ENCODE measurements at places on chromosomes 3 and 15. TPM values are rescaled to one million over a fixed set of nuclear protein-coding genes. Genes with fewer than 3 reads are reported as not detected.
A peak's percentile ranks its signal among the peaks of the same experiment; 100 is the strongest.

- DNase-seq = no peak
Measured at GRCh38 chr15:22863356-22863755, 24.9 kb downstream of the NIPA2 start.

DNA sequence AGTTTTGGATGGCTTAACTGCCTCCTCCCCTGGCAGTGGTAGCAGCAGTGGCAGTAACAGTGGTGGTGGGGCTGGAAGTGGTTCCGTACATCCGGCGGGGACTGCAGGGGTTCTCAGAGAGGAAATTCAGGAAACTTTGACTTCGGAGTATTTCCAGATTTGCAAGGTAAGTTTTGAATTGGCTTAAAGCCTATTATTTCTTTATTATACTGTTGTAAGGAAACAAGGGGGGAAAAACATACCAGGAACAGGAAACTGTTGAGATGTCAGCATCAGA is 1.5 kb downstream of the STXBP5L start:
- no peak for DNase-seq

- DNase-seq = no peak
Measured at GRCh38 chr3:105801397-105801796, 67.4 kb downstream of the CBLB start.

DNA sequence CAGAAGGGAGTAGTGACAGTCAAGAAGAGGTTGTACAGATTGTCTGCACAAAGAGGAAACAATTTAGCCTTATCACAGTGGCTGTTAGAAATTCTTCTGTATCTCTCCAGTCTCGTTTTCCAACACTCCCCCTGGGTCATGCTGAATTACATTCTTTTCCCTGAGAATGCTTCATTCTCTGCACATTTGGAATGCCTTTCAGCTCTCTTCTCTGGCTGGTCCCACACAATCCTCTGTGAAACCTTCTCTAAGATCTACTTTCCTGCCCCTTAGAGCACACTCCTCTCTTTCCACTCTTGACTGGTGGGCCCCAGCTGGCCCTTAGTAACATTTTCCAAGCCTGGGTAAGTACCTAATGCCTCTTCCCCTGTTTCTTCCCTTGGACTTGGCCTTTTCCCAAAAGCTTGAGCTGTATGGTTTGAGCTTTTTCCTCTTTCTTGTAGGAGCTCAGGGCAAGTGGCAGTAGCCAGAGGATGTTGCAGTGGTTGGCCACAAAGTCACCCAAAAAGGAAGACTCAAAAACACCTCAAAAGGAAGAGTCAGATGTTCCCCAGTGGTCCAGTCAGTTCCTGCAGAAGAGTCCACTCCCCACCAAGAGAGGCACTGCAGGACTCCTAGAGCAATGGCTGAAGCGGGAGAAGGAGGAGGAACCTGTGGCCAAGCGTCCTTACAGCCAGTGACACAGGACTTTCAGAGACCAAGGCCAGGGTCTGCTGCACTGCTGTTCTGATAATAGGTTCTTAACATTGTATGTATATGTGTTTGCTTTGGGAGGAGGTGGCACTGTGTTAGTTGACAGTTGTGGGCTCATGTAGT is 25.7 kb downstream of the HMCES start:
- peak; percentile 73 for DNase-seq

GRCh38 chr15:99963096-99963825 is 230.0 kb upstream of the LYSMD4 start:
- DNase-seq = no peak

DNA sequence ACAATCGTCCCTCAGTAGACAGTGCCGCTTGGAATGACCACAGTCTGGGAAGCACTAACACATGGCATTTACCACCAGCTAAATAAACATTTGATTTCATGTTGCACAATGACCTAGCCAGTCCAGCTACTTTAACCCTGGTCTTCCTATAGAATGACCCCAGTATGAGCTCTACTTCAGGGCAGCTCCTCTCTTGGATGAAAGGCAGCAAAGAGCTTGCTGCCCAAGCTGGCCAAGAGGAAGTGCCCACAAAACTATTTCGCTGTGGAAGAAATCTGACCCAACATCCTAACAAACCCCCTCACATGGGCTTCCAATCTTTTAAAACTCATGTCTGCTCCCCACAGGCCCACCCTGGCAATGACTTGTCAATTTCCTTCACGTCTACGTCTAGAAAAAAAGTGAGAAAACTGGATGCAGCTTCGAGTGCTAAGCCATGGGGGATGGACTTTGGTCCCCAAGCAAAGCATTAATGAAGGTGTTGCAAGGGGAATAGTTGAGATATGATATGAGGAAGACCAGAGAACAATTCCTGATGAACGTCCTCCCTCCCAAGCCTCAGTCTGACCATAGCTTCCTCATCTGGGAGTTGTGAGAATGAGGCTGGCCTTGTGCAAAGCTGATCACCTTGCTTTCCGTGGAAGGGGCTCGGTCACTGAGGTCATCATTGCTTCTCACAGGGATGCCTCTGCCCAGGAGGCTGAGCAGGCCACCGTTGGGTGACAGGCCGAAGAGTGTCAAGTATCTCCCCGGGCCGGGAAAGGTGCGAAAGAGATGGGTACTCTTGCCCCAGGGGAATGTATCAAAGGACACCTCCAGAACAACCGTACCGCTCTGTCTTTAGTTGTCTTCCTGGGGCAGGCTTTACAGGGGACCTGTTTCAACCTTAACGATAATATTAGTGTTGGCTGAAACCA is 964 bp downstream of the SLC25A20 start:
- DNase-seq = peak; percentile 21

DNA sequence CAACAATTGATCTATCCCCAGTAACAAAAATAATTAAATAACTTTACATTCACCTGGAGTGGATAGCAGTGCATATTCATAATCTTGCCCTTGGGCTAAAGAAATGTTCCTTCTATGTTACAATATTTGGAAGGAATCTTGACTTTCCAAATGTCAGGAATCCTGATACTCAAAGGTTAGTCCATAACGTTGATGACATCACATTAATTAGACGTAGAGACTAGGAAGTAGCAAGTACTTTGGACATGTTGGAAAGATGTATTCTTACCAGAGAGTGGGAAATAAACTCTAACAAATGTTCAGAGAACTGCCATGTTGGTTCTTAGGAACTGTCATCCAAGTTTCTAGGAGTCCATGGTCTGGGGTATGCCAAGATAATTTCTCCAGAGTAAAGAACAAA is 70.6 kb upstream of the SLC25A36 start:
- no peak for DNase-seq

- peak; percentile 18 for DNase-seq
Measured at GRCh38 chr3:46368569-46368968, 2.2 kb upstream of the CCR5 start.

GRCh38 chr3:126291537-126291936 is 65.7 kb downstream of the KLF15 start:
- DNase-seq = no peak

DNA sequence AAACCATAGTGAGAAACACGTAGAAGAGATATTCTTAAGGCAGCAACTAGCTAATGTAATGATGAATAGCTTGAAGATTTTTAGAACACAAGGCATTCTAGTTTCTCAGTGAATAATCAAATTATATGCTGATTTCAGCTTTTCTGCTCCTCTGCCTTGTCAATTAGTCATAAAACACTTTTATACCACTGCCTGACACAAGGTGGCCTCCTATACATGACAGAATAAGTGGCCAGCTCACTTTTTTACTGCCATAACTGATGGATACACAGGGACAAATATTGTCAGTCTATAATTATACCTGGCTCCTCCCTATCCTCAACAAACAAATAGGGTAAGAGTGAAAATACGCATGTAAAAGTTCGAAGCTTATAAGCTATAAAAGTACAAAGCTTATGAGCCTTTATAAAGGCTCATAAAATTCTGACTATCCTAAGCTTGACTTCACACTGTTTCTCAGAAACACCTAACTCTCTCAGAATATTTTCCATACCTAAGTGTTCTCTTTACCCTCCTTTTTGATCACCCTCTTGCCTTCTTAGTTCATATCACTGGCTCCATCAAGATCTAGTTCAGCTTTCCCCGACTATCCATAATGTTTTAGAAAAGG is 81.6 kb downstream of the HERC1 start:
- DNase-seq = peak; percentile 57

- no peak for DNase-seq
Measured at GRCh38 chr3:32126305-32127015, 20.0 kb downstream of the GPD1L start.

- no peak for DNase-seq
Measured at GRCh38 chr3:38335263-38335662, 11.3 kb upstream of the XYLB start.

DNA sequence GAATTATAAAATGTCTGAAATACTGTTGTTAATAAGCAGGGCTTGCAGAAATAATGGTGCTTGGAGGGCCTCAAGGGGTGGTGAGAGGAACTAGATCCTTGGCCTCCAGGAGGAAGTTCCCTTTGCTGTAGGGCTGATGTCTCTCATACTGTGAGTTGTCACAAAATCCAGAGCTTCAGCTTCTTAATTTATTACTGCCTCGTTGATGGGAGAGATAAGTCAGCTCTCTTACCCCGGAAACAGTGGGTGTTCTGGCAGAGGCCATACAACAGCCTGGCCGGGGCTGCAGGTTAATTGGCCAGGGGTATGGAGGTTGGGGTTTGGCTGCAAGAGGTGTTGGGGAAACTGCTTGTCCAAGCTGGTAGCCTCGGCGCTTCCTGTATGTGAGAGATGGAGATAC is 15.5 kb downstream of the MAPKAPK3 start:
- no peak for DNase-seq

DNA sequence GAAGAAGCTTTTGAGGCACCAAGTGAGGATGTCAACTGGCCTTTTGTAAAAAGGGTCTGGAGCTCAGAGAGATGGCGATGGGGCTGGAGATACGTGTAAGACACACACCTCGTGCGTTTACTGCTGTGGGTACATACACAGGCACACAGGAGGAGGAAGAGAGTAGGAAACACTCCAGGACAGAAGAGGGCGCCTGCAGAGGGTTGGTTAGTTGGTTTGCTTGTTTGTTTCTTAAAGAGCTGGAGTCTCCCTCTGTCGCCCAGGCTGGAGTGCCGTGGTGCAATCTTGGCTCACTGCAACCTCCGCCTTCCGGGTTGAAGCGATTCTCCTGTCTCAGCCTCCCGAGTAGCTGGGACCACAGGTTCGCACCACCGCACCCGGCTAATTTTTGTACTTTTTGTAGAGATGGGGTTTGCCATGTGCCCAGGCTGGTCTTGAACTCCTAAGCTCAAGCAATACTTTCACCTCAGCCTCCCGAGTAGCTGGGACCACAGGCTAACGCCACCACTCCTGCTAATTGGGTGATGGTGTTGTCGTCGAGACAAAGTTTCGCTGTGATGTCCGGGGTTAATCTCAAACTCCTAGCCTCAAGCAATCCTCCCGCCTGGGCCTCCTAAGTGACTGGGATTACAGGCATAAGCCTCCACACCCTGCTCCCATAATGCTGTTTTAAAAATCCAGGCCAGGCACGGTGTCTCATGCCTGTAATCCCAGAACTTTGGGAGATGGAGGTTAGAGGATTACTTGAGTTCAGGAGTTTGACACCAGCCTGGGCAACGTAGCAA is 1.3 kb upstream of the PRR20G start:
- no peak for DNase-seq

DNA sequence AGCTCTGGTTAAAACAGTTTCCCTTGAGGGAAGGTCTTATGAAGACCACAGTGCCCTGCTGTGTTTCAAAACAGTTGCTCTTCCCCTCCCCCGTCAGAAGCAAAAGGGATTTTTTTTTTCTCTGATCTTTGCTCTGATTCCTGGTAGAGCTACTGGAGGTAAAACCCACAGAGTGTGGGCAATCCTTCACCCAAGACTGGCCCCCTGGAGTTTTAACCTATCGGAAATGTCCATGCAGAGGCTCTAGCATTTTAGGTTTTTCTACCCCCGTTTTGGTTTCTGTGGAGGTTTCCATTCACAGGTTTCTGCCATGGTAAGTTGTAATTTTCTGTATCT is 27.7 kb downstream of the GRM2 start:
- no peak for DNase-seq

- no peak for DNase-seq
Measured at GRCh38 chr15:101376615-101377395, 81.8 kb upstream of the SNRPA1 start.

- DNase-seq = no peak
Measured at GRCh38 chr3:184171562-184171961, 3.1 kb upstream of the AP2M1 start.

DNA sequence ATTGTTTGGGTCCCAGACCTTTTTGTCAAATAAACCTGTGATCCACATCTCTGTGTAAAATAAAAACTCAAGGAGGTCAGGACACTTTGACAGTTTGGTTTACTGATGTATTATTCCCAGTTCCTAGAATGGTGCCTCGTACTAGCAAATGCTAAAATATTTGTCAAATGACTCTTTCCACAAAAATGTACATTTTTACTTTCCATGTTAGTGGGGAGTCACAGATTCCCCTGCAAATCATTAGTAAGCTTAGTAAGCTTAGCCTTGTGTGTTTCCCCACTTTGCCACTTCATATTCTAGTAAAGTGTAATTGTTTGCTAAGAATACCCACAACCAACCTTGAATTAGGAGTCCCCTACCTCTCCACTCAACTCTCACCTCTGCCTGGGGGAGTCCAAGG is 2.4 kb upstream of the MAGI1 start:
- DNase-seq = no peak

DNA sequence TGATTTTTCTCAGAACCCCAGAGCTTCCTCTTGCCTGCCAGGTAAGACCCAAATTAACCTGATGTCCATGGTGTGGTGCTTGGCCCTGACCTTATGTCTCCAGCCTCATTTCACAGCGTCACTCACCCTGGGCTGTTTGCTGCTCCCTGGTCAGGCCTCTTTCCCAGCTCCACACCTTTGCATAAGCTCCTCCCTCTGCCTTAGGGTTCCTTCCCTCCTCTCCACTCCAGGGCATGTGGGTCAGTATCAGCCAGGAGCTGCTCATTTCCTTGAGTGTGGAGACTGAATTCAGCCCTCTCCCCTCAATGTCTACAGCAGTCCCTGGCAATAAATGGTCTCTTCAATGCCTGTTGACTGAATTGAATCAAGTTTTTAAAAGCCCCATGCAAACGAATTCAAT is 75.6 kb upstream of the ANKRD34C start:
- no peak for DNase-seq

DNA sequence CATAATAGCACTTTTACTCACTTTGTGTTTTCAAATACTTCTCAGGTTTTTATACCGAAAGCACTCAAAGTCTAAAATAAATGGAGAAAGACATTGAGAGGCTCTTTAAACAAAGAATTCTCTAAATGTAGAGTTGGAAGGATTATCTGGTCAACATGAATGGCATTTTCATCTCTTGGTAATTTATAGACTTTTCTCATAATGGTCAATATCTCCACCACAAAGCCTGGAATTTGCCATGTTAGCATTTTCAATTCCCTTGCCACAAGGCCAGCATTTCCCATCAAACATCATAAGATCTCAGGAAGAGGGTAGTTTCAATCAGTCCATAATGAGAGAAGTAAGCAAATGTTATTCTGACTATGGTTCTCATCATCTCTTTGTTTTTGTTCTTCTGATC is 293.0 kb downstream of the CADM2 start:
- no peak for DNase-seq

GRCh38 chr3:47870156-47870555 is 67.2 kb downstream of the DHX30 start:
- no peak for DNase-seq

Gene C3orf85
- total RNA-seq = not detected

Gene CLEC3B
- not detected for total RNA-seq

Gene LRRC15
- not detected for total RNA-seq

Gene ACP3
- 35.6 TPM for total RNA-seq

Gene KLHL6
- 0.04 TPM for total RNA-seq

Gene FSD2
- total RNA-seq = 17.3 TPM

Gene PTH1R
- 101 TPM for total RNA-seq

Gene FBXO40
- 7.3 TPM for total RNA-seq

Gene CHRNB4
- total RNA-seq = 0.14 TPM

Gene AADACL2
- total RNA-seq = not detected

Gene MYNN
- 7.9 TPM for total RNA-seq

Gene GPR62
- total RNA-seq = 0.42 TPM

Gene PLA2G4E
- total RNA-seq = 0.06 TPM
